Right lung (tissue), 10 donors: ENCODE measurements at places on chromosomes 11 and 22.
A peak's percentile ranks its signal among the peaks of the same experiment; 100 is the strongest.

DNA sequence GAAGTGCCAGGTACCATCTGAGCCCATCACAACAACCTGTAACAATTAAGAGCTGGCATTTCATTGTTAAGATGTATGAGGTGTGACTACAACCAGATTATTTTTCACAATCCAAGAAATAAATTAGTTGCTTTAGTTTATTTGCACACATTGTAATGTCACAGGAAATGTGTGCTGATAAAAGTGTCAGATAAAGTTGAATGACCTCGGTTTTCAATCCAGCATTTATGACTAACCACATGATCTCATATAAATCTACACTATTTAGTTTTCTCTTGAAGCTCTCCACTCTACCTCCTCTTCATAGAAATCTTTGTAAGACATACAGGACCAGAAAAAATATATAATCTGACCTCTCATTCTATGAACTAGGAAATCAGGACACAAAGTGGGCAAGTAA lies 166.2 kb downstream of the PGR start:
- no peak for DNase-seq

DNA sequence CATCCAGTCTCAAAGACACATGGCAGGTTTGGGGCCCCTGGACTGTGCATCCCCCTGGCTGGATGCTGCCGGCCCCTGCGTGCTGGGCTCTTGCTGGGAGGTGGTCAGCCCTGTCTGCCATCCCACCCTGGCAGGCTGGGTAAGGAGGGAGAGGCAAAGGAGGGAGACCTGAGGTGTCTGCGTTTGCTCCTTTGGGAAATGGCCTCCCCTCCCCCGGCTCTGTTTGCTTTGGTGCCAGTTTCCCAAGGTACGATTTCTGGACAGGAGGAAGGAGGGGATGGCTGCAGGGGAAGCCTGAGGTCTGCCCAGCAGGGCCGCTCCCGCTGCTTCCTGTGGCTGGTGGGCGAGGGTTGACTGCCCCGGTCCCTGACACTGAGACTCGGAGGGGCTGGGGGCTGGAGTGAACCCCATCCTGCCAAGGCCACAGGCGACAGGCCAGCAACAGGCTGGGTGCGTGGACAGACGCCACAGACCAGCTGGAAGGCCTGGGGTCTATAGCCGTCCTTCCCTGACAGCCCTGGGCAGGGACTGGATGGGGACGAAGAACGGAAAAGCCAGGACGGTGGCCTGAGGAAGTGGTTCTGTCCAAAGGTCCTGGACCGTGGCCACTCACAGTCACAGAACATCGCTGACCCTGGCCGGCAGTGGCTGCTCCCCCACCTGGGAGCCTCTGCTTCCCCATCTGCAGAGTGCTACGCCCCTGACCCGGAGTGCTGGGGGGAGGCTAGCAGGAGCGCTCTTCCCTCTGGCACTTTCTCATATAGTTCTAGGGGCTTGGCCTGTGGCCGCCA lies 38.0 kb downstream of the OSBPL5 start:
- DNase-seq = no peak

DNA sequence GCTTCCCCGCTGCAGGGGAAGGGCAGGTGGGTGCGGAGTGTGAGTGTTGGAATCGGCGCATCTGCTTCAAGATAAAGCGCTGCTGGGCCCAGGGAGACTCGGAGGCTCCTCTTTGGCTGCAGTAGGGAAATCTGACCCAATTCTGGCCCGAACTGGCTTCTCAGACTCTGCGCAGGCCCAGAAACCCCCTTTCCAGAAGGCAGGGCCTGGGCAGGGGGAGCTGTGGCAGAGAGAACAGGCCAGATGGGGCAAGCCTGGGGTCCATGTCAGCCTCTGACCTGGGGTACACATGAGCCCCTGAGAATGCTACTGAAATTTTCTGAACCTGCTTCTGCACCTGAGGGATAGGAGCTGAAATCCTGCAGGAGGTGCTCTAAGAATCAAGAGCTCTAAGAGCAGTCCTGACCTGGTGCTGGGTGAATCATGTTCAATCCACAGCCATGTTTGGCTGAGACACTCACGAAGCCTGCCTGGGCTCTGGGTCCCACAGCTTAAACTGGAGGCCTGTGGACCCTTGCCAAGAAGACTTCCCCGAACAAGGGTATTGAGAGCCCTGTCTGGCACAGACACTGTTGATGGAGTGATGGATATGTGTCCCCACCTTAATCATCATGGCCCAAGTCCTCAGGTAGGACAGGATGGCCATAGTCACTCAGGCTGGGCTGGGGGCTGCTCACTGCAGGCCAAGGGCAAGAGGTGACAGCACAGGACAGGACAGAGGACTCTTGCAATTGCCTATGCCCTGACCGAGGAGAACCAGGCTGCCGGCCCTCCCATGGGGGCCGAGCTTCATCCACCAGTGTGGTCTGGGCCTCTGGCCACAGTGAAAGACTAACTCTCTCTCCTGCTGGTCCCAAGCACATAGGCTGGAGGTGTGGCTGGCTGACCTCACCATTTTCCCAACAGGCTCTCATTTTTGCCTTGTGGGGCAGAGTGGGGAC lies 6.9 kb downstream of the RAB3IL1 start:
- DNase-seq = no peak

DNA sequence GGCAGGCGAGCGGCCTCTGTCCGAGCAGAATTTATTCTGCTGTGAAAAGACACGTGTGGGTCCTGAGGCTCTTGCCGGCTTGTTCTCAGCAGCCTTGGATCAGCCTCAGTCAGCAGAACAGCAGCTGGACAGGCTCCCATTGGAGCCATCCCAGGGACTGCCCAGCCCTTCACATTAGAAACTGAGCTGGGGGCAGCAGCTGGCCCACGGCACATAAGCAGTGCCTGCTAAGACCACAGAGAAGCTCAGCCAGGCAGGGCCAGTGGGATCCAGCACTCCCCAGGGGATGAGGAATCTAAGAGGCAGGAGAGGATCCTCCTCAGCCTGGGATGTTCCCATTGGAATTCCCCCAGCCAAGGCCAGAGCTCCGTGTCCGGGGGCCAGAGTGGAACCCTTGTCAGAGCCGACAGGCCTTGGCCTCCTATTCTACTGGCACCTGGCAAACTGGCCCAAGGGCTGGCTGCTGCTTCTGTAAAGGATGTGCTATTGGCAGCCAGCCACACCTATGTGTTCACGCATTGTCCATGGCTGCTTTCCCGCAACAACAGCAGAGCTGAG lies 18.2 kb downstream of the RTN4R start:
- peak; percentile 70 for DNase-seq
